ENCODE measurements at places on chromosomes 2 and 18.

GRCh38 chr2:226881287-226881686 lies 45.4 kb downstream of the RHBDD1 start:
- no peak for DNase-seq

- DNase-seq: no peak
Measured at GRCh38 chr18:49626842-49627467, 65.1 kb downstream of the LIPG start.

DNA sequence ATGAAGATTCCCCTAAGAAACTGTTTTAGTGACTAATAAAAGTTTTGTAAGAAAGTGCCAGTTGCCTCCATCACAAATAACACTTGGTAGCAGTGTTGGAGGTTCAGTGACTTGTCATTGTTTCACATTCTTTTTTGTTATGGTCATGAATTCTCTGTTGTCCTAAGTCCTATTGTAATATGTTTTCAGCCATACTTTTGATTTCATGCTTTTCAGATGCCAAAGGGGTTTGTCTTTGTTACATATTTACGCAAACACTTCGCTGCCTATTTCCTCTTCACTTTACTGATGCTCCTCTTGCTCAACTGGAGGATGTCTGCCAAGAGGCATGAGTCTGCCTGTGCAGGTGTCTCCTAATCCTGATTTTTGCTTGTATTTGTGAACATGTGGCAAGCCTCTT lies 66.6 kb downstream of the PHLPP1 start:
- no peak for DNase-seq

GRCh38 chr2:63064197-63064596 lies 13.6 kb downstream of the OTX1 start:
- no peak for DNase-seq

DNA sequence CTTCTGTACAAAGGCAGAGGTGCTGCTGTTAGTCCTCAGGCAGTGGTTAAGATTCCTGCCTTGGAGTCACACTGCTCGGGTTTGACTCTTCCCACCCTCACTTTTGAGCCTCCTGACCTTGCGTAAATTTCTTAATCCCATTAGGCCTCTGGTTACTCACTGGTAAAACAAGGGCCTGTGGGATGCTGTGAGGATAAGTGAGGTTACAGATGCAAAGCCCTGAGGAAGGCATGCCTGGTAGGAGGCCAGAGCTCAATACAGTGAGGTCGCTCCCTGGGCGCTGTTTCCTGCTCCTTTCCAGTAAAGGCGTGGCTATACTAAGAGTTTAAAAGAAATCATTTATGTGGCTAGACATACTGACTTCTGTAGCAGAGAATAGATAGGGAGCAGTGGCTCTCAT lies 127.5 kb upstream of the TMEM200C start:
- no peak for DNase-seq

- DNase-seq: no peak
Measured at GRCh38 chr2:176427549-176427948, 158.3 kb downstream of the MTX2 start.

DNA sequence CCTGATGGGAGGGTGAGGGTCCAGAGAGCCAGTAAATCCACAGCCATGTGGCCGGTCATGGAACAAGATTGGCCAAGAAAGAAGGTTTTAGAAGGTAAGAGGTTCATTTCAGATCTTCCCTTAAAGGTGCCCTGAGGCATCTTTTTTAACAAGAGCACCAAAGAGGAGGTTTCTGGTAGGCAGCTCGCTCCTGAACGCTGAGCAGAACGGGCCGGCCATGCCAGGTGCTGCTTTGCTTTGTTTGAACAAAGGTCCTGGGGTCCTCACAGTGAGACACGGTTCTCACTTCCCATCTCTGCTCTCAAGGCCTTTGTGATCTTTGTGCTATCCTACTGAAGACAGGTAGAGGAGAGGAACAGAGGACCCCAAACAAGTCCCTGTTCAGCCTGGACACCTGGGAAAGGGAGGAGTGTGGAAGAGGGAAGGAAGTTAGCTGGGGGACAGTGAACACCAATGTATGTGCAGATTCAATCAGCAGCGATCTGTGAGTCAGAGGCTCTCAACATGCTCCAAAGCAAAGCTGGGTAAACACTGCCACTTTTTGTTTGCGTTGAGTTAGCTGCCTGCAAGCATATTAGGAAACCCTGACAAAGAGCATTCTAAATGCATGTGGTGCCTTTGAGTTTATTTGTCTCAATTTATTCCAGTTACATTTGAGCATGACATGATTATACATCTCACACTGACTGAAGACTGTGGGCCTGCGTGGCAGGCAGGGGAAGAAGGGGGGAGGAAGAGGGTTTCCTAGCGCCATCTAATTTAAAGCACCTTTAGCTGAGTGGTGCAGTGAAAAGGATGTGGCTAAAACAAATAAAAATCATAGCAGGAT lies 102.4 kb downstream of the ASB1 start:
- no peak for DNase-seq

GRCh38 chr2:49404108-49404507 lies 249.8 kb upstream of the FSHR start:
- no peak for DNase-seq

DNA sequence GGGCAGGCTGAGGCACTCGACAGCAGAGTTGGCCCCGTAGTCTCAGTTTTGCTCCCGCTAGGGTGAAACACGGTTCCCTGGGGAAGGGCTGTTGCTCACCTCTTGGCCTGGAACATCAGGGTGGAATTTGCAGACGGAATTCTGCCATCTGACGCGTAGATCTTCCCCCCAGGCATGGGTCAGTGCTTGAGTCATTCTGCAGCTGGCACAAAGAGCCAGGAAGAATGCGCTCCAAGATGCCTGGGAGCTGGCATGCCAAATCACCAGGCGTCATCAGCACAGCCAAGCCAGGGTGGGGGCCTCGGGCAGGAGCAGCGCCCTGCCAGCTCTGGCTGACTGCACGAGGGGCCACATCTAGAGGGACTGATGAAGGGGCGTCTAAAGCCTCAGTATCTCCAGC lies 42.7 kb downstream of the ODC1 start:
- DNase-seq: no peak

DNA sequence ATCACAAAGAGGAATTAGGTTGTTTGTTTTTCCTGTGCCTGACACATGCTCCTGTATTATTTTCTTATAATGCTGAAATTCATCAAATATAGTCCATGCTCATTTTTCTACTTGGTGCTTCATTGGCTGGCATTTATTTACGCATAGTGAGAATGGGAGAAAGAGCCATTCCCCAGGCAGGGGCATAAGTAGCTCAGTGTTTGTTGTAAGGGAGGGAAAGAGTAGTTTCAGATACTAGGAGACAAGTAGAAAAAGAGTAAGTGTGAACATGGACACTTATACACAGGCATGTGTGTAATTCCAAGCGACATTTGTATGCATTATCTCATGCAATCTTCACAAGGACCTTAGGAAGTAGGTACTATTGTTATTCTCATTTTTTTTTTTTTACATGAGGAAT lies 111.9 kb upstream of the UGP2 start:
- DNase-seq: no peak

GRCh38 chr2:224969633-224970260 lies 72.5 kb downstream of the DOCK10 start:
- no peak for DNase-seq

GRCh38 chr2:161246281-161246680 lies 61.9 kb upstream of the PSMD14 start:
- no peak for DNase-seq

DNA sequence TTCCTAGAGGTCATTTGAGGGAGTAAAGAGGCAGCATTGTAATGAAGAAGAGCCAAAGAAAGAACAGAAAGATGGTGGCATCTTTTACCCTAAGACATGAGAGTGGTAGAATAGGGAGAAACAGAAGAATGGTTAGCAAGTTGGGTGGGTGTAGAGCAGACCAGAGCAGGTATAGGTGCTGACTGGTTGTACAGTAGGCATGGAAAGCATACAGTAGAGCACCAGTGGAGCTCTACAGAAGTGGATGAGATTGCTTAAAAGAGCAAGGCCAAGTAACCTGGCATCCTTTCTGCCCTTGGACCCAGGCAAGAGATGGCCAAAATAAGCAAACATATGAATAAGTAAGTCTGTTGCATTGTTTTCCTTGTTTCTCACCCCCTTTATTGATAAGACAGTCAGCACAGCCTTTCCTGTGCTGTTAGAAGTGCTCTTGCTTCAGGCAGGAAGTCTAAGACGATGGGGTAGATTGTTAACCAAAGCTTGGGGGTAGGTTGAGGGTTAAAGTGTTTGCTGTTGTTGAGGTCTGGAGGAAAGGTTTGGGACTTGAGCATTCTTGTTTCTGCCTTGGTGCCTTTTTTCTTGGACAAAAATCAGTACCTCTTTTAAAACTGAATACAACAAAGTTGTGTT lies 76.9 kb downstream of the DIS3L2 start:
- no peak for DNase-seq

DNA sequence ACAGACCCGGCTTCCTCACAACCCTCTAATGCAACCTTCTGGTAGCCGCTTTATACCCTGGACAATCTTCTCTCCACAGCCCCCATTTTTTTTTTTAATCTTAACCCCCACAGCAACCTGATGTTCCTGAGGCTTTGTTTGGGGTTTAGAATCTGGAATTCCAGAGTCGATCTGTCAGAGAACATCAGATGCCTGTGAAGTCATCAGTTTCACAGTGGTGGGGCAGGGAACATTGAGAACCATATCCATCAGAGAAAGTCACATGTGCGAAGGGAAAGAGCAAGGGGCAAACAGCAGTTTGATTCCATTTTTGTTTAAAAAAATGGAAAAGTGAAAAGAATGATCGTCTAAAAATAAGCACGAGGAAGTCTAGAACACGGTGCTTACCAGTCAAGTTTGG lies 20.6 kb downstream of the NPAS2 start:
- DNase-seq: no peak

GRCh38 chr18:24326211-24326610 lies 71.4 kb downstream of the OSBPL1A start:
- no peak for DNase-seq
